ENCODE measurements at places on chromosomes 13 and 19.

GRCh38 chr13:113238536-113238935 lies 29.1 kb downstream of the CUL4A start:
- no peak for DNase-seq

GRCh38 chr13:40940841-40941240 lies 78.3 kb downstream of the ELF1 start:
- DNase-seq, result no peak

DNA sequence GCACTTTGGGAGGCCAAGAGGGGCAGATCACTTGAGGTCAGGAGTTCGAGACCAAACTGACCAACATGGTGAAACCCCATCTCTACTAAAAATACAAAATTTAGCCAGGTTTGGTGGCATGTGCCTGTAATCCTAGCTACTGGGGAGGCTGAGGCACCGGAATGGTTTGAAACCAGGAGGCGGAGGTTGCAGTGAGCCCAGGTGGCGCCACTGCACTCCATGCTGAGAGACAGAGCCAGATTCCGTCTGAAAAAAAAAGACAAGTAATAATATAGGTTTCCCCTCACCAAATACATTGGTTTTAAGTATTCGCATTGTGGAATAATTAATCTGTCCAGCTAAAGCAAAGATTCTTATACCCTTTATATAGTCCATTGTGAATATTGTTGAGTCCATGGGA lies 1544.6 kb downstream of the OLFM4 start:
- no peak for DNase-seq

DNA sequence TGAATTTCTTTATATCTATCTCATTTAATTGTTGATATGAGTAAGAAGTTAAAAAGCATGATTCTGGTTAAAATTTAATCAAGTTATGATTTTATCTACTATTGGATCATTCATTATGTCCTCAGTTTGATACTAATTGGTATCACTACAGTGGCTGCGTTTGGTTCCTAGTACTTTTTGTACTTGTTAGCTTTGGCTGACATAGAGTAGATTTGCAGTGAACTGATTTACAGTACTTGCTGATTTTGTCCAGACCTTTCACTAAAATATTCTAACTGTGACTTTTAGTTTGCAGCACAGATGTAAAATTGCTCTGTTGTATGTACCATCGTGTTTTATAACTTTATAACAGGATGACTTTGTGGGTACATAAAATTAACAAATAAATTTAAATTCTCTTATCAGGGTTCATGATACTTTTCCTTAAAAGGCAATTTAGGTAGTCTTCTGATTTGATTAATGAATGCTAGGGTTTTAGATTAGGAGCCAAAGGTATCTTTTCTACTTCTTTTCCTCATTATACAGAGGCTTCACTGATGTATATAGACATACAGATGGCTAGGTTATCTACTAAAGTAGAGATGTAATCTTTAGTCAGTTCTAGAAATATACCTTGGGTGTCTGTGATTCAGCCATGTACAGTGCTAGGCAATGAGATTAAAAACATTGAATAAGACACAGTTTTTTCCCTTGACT lies 8.7 kb downstream of the UCHL3 start:
- no peak for DNase-seq

GRCh38 chr19:30330266-30330665 lies 41.9 kb upstream of the ZNF536 start:
- DNase-seq, result no peak

GRCh38 chr13:23443878-23444277 lies 10.4 kb upstream of the SACS start:
- no peak for DNase-seq

DNA sequence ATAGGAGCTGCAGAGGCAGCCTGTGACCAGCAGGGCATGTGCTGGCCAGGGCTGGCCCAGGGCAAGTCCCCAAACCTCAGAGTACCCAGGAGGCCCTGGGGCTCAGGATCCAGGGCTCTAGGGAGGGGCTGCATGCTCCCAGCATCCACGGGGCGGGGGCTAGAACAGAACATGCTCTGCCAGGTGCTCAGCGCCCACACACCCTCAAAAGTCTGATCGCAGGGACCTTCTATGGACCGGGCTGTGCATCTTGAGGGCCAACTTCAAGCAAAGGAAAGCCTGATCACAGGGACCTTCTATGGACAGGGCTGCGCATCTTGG lies 33.5 kb downstream of the ELL start:
- DNase-seq, result no peak

DNA sequence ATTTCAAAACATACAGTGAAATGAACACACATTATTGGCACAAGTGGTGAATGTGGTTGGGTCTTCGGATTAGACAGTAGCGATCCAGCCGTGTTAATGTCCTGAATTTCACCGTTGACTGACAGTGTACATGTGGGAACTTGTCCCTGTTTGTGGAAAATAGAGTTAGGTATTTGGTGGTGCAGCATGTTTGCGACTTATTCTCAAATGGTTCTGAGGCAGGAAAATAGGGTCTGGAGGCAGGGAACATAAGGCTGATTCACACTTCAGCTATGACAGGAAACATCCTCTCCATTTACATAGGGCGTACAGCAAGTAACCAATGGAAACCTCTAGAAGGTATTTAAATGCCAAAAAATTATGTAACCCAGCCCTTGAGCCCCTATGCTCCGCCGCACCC lies 4.2 kb downstream of the LGALS7B start:
- DNase-seq, result peak; percentile 57

DNA sequence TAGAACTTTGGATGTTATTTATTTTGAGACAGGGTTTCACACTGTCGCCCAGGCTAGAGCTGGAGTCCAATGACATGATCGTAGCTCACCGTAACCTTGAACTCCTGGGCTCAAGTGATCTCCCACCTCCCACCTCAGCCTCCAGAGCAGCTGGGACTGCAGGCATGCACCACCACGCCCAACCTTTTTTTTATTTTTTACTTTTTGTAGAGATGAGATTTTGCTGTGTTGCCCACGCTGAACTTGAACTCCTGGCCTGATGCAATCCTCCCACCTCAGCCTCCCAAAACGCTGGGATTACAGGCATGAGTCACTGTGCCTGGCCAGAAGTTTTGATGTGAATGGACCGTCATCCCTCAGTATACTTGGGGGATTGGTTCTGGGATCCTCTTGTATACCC lies 13.7 kb downstream of the ANKRD27 start:
- DNase-seq, result no peak

DNA sequence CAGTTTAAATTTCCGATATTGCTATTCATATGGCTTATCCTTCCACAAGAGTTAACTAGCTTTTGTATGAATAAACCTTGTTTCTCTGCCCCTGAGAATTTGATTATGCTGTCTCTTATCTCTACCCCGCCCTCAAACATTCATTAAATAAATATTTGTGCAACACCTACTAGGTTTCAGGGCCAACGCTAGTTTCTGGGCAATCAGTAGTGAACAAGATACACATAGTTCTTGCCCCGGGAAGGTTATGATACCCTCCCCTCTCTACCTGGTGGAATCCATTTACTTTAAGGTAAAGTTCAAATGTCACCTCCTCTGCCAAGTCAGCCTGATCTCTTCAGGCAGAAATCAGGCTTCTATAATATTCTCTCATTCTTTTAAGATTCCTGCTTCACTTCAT lies 16.6 kb upstream of the USP12 start:
- no peak for DNase-seq

- DNase-seq, result peak; percentile 50
These were observed 665 bp downstream of the GPX4 start for GRCh38 chr19:1104311-1105007.

- DNase-seq, result no peak
These were observed 7.8 kb downstream of the SLC7A1 start for GRCh38 chr13:29587645-29588044.

DNA sequence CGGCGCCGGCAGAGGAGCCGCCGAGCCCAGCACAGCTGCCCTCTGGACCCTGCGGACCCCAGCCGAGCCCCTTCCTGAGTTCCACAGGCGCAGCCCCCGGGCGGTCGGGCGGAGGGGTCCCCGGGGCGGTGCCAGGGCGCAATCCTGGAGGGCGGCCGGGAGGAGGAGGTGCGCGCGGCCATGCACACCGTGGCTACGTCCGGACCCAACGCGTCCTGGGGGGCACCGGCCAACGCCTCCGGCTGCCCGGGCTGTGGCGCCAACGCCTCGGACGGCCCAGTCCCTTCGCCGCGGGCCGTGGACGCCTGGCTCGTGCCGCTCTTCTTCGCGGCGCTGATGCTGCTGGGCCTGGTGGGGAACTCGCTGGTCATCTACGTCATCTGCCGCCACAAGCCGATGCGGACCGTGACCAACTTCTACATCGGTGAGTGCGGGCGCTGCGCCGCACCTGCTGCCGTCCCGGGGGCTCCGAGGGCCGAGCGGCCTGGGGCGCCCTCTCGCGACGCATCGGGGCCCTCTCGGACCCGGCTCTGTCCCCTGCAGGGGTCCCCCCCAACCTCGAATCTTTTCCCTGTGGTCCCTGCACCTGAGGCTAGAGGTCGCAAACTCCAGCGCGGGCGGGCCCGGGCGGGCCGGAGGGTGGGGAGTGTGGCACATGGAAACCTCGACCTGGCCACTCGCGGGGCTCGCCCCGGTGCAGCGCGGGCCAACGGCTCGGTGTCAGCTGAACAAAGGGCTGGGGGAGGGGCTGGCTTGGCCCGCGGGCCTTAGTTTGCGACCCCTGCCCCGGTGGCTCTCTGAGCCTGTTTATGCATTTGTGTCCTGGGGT lies at the start of gene KISS1R:
TSS of gene KISS1R (plus strand) at position 11 of the 829 bp plus-strand sequence. CDS start at position 181, 170 bp downstream.
- peak; percentile 67 for DNase-seq
